Stimulated activated CD4-positive, alpha-beta T cell treated with anti-CD3 and anti-CD28 coated beads, TNF-alpha, amount 100 ng/mL, for 1 hour (primary cell): ENCODE measurements at places on chromosomes 5 and 9.

DNA sequence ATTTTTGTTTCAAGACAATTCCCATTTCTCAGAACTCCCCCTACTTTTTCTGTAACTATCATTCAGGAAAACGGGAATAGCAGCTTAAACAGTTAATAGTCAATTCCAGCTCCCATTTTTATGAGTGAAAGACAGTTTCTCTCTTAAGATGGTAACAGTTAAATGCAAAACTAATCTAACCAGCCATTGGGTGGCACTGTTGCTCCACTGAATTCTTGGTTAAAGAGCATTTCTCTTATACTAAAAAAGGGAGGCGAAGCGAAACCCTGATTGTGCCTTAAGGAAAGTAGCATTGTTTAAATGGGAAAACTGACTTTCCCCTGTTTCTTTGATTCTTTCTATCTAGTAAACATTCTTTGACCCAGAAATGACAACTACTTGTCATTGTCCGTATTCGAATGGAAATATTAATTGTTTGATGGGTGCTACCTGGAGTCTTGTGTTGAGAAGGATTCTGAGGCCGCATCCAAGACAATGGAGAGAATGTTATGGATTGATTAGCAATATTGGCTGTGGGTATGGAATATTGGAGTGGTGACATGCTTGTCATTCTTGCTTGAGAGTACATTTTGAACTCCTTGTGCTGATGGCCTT lies 507.8 kb downstream of the MAT2B start:
- no peak for DNase-seq

- no peak for DNase-seq
Observed at GRCh38 chr5:126433701-126434100, 10.5 kb downstream of the GRAMD2B start.

- no peak for DNase-seq
Observed at GRCh38 chr5:8019719-8020218, 150.8 kb downstream of the MTRR start.

GRCh38 chr9:115596021-115596745 lies 478.2 kb upstream of the TNC start:
- DNase-seq, result no peak

- DNase-seq, result no peak
Observed at GRCh38 chr9:137224830-137225694, at the start of gene CYSRT1. CYSRT1 (plus strand) TSS chr9:137225174; CDS start chr9:137225622, 448 bp downstream.

DNA sequence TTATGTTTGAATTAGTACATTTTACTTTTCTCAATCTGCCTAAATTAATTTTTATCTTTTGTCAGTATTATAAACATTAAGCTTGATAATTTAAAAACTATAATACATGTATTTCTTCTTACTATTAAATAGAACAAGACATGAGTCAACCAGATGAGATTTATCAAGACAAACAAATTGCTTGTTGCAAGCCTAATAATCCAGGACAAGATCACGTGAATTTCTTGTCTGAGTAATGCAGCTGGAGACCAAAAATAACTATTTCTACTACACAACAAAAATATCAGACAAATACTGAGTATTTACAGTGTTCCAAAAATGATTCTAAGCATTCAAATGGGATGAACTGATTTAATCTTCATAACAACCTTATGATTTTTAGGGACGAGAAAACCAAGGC lies 339.1 kb upstream of the PRR16 start:
- no peak for DNase-seq

DNA sequence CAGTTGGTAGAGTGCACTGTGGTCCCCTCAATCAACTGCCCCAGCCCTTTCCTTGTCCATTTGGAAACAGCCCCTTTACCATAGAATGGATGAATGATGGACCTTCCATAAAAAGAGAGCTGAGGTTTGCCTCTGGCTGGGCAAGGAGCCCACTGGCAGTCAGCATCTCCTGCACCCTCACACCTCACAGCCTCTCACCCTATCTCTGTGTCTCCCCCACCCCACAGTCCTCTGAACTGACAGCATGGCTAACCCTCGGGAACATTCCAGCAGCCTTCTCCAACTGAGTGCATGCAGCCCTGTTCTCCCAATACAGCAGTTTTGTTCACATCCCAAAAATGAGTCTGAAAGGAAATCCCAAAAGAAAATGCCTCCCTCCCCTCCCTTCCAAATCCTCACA lies 51.7 kb downstream of the RETREG1 start:
- DNase-seq, result no peak

GRCh38 chr5:75603371-75603770 lies 7.9 kb upstream of the ANKDD1B start:
- DNase-seq, result no peak

DNA sequence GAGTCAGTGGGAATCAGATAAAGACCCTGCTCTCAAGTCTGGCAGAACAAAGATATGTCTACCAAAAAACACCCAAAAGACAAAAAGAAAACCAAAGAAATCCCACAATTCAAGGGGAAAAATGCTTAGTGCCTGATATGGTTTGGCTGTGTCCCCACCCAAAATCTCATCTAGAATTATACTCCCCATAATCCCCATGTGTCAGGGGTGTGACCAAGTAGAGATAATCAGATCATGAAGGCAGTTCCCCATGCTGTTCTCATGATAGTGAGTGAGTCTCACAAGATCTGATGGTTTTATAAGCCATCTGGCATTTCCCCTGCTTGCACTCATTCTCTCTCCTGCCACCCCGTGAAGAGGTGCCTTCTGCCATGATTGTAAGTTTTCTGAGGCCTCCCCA lies 13.4 kb downstream of the FBXO10 start:
- DNase-seq, result no peak

DNA sequence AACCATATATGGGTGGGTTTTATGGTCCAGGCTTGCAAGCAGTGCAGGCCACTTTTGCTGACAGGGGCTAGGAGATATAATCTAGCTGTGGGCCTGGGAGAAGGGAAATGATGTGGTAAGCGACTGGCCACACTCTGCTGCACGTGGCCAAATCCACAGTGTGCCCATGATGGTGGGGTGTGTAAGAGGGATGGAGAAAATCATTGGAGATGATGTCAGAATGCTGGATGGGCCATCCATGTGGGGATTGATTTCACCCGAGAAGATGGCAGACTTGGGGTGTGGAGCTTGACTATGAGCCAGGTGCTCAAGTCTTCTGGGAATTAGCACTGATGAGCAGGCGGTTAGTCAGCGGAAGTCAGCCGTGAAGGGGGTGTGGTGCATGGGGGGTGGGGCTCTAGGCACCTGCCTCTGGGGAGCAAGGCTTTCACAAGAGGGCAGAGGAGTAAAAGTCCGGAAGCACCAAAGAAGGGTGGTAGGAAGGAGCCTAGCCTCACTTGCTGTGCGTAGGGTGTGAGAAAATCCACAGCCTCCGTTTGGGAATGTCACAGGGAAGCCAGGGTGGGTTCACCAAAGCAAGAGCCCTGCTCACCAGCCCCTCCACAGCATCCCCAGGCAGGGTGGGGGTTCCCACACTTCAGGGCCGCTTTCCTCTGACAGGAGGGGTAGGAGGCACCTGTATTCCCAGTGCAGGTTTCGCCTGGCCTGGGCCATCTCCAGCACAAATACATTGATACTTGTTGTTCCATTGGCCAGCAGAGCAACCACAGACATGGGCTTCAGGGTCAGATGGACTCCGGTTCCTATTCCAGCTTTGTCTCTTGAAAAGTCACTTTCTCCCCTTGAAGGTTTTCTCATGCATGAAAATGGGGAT lies 44.5 kb upstream of the ANGPTL2 start:
- no peak for DNase-seq

DNA sequence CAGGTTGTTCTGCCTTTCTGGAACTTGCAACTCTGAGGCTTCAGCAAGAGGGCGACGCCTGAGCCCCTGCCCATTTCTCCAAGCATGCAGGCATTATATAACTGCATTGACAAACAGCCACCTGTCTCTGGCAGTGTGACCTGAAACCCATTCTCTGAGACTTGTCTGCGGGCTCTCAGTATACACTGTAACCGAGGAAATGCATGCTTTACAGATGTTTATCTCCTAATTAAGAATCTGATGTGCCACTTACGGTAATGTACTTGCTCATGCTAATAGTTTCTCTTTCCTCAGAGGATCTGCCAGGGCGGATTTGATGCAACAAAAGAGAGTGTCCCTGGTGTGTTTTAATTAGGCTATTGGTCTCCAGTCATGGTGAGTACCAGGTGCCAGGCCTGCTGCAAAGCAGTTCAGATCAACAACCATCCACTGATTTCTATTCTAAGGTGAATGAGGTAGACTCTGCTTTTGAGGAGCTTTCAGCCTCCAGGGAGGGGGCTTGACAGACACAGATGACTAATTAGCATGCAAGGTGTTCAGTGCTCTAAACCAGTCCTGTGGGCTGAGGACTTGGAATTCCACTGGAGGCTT lies 593.7 kb upstream of the KLF4 start:
- DNase-seq, result no peak

DNA sequence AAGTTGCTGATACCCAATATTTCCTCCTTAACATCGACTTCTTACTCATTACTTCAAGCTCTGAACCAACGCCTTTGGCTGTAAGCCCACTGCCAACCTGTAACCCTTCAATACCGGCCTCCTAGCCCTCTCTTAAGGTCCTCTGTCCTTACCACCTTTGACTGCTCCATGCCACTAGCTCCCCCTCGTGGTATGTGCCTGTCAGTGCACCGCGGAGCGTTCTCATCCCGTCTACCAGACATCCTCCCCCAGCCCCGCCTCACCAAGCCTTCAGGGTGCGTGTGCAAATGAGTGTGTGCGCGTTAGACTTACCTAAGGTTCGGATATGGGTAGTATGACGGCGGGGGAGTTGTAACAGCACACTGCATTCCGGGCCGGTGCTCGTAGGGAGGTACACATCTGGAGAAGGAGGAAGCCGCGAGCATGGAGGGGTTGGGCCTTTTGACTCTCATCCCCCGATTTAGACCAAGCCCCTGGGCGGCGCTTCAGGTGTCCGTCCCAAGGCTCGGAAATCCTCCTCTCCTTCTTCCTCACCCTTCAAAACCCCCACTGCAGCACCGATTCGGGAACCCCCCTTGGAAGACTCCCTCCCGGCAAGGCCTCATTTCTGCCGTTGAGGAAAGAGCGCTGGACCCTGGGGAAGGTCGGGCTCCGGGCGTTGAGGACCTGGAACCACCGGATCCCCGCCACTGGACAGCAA lies 2.8 kb upstream of the MYORG start:
- DNase-seq, result peak; percentile 78

GRCh38 chr9:124831642-124832364 lies 21.5 kb upstream of the WDR38 start:
- no peak for DNase-seq

DNA sequence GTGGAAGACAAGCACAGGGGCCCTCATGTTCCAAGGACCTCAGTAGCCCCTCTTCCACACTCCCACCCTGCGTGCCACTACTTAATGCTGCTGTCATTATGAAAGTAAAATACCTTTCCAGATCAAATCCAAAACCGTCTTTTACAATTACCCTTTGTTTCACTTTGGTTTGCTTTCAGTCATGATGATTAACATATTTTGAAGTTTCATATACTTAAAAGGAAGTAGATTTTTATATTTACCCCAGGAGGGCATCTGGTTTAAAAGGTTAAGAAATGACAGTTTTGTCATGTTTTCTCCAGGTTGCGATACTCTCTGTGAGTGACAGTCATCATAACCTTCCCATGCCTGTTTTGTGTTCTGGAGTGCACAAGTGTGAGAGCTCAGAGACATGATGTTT lies 13.5 kb upstream of the MAP1B start:
- no peak for DNase-seq

DNA sequence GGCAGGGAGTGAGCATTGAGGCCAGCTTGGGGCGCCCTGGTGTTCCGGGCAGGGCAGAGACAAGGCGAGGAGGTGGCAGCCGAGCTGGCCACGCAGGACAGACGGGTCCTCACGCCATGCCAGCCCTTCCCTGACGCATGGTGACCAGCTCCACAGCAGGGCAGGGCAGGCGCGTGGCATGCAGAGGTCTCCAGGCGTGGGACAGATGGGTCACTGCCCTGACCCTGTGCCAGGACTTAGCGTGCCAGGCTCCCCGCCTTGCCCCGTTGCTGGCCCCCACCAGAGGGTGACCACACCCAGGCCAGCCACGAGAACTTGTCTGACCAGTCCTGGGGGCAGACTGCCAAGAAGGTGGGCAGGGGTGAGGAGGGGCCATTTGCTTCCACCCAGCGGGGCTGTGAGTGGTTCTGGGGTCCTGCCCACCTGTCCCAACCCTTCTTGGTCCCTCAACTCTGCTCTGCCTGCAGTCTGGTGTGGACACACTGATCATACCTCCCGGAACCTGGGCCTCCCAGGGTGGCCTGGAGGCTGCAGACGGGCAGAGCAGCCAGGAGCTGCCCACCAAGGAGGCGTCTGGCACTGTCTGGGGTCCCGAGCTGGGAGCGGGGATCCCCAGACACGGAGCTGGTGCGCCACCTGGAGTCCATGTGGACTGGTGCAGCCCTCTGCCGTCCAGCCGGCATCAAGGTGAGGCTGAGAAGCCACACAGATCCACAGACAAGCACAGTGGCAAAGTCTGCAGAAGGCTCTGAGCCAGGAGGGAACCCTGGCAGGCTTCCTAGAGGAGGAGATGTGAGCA lies at the start of gene RNF224:
Gene RNF224 (plus strand): TSS at position 449 of the 799 bp plus-strand sequence. CDS start 834 bp downstream, outside the sequence.
- DNase-seq, result peak; percentile 70

DNA sequence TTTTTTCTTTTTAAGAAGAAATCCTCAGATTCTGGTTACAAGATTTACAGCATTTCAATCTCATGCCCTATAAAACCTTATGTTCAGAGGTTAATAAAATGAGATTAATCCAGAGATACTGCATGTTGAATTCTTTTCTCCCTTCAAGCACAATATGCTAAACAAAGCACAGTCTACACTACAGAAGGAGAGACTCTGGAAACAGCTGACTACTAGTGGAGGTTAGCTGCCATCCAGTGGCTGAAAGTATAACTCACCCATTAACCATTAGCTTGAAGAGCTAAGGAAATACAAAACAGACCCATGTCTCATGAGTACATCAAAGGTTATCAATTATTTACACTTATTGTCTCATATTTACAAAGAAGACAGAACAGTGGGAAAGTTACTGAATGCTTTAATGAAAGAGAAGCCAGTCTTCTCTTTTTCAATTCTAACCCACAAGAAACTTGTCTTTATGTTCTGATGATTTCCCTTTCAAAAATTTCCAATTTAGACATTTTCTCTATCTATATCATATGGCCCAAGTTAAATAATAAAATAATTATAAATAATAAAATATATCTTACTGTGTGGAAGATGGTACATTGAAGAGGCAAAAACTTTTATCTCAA lies 12.7 kb upstream of the DNAH5 start:
- no peak for DNase-seq

- DNase-seq, result no peak
Observed at GRCh38 chr9:68546596-68547390, 6.1 kb upstream of the TMEM252 start.

DNA sequence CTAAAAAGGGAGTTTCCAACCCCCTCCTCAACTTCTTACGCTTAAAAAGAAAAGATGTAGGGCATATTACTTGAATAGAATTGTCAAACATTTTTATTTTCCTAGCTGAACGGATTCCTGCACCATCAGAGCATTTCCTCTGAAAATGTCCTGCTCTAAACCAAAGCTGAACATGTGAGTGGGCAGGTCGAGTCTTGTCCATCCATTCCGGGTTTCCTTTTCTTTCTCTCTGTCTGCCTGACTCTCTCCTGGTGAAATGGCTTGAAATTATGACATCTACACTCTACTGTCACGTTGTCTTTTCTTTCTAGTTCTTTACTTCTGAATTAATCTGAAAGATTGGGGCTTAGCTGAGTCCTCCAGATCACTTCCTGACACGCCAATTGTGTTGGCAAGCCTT lies 39.2 kb upstream of the PTPN3 start:
- no peak for DNase-seq
